Stimulated activated CD4-positive, alpha-beta T cell treated with anti-CD3 and anti-CD28 coated beads, Interleukin-2, amount 100 ng/mL, for 24 hours (primary cell): ENCODE measurements at places on chromosomes 4 and X.

- no peak for DNase-seq
Observed at GRCh38 chr4:118981171-118981838, 92.7 kb downstream of the SYNPO2 start.

DNA sequence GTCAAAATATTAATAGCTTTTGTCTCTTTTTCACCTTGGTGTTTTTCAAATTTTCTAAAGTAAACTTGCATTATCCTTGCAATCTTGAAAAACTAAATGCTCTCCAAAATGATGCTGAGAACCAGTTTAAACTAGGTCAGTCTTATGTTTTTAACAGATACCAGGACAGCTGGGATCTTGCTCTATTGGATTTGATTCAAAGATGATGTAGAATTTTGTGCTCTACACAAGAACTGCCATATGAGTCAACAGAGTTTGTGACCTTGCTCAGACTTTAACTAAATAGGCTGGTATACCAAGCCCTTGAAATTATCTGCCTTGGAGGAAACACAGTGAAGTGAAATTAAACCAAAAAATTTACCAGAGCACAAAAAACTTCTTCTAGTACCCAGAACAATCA lies 991.1 kb downstream of the STPG2 start:
- DNase-seq = no peak

DNA sequence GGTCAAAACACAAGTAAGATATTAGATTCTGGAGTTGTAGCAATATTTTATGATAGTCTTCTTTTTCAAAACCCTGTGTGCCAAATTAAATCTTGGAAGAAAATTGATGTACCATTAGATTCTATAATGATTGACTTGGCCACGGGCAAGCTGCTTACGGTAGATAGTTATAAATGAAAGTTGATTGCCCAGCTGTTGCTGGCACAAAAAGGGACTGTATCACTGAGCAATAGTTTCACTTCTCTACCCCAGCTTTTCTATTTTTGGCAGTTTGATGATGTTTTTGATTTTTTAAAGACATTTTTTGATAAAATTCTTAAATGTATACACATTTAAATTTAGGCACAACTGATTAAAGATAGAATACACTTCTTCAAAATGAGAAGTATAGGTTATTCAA lies 333.3 kb downstream of the TRAM1L1 start:
- no peak for DNase-seq

DNA sequence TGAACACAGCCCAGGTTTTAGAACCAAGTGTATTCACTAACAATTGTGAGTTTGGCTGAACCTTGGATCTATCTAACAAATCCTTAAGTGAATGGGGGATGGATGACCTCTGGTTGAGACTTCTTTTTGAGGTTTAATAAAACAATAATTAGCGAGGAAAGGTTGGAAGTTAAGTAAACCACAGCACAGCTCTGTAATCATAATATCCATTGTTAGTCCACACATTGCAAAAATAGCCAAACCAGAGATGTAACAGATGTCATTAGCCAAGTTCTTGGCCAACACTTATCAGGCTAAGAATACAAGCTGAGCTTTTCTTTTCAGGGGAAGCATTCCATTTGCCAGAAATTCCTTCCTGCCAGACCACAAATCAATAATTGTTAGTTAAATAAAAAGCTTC lies 59.1 kb downstream of the FREM3 start:
- no peak for DNase-seq

DNA sequence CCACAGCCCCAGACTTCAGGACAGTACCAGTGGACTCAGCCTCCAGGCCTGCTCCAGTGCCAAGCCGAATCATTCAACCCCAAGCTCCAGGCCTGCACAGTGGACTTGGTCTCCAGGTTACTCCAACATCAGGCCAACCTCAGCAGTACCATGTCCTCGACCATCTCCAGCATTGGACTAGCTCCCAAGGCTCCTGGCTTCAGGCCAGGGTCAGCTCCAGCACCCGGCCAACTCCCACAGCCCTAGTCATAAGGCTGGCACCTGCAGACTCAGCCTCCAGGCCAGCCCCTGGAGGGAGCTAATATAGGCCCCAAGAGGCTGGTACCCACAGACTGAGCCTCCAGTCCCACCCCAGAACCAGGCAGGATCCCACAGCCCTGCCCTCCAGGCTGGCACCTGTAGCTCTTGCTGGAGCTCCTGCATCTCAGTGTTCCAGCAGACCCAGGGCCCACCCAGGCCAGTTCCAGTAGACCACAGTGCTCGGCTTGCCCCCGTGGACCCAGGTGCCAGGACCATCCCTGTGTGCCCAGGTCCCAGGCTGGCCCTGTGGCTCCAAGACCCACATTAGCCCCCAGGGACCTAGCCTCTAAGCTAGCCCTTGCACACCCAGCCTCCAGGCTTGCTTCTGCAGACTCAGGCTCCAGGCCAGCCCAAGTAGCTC lies 25.6 kb downstream of the ZMAT1 start:
- no peak for DNase-seq

DNA sequence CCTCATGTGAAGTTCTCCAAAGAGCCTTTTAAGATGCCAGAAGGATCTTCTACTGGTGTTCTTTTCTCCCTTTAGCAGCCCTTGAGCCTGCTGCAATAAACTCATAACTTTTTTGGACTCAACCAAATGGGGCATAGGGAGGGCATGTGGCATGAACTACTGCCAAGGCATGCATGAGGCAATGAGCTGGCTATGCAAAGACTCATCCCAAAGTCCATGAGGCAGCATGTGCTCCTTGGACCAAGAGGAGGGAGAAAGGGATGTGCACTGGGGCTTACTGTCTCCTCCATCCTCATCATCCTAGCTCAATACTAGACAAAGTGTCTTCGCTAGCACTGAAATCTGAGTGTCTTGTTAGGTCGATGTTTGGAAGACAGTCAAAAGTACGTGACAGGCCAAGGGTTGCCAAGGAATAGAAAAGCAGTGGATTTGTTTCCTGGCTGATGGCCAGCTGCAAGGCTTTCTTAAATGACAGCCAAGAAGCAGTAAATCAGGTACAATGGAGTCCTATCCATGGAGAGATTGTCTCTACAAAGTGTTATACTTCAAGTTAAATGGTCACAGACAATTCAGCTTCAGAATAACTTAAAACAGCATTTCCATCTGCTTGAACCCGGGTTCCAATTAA lies 44.5 kb upstream of the ATXN3L start:
- no peak for DNase-seq

DNA sequence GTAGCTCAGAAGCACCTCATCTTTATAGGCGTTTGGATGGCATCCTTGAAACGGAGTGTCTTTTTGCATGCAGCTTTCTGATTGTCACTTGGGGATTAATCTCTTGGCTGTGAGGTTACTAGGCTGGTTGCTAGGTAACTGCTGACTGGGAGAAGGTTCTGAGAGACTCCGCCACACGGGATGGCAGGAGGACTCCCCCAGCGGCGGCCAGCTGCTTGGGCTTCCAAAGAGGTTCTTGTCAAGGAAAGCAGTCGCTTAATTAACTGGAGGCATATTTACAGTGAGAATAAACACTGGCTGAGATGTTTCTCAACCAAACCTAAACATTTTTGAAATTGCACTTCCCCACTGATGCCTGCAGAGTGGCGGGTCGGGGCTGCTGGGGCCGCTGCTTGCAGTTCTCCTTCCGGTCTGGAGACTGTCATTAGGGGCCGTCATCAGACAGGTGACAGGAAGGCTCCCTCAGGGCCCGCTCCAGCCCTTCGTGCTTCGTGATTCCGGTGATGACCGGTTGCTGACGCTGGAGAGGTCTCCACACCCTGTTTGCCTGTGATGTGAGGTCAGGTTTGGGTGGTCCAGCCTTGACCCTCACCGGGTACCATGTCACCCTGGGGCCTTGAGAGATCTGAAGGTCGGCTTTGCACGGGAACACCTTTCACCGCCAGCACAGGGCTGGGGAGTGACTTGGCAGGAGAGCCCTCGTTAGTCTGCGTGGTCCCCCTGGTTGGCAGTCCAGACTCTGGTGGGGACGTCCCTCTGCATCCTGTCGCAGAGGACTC lies 9.1 kb downstream of the NSG1 start:
- DNase-seq = no peak

- no peak for DNase-seq
Observed at GRCh38 chr4:12445711-12446235, 1017.1 kb upstream of the HS3ST1 start.

DNA sequence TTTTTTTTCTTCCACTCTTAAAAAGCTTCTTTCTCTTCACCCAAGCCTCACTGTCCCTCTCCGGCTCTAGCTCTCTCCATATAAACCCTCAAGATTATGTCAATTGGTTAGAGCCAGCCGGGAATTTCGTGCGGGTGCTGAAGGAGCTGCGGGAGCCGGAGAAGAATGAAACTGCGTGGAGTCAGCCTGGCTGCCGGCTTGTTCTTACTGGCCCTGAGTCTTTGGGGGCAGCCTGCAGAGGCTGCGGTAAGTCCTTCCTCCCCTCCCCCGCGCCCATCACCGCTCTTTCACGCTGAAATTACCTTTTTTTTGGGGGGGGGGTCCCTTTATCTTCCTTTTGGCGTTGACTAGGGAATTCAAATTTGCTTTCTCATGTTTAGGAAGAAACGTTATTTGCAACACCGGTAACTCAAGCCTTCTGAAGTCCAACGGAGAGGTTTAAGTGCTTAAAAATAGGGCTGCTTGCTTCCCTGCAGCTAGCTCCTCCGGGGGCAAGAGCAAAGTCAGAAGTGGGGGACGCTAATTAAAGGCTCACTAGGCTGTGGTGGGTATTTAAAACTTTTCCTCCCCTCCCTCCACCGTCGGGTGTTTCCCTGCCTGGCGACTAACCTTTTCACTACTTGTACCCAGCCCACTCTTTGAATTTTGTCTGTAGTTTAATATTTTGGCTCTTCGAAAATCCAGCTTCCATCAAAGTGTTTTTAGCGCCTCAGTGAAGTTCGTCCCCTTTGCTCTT lies 491 bp downstream of the COL4A5 start:
- no peak for DNase-seq

GRCh38 chr4:136575146-136575545 lies 957.1 kb downstream of the PCDH18 start:
- DNase-seq = no peak

DNA sequence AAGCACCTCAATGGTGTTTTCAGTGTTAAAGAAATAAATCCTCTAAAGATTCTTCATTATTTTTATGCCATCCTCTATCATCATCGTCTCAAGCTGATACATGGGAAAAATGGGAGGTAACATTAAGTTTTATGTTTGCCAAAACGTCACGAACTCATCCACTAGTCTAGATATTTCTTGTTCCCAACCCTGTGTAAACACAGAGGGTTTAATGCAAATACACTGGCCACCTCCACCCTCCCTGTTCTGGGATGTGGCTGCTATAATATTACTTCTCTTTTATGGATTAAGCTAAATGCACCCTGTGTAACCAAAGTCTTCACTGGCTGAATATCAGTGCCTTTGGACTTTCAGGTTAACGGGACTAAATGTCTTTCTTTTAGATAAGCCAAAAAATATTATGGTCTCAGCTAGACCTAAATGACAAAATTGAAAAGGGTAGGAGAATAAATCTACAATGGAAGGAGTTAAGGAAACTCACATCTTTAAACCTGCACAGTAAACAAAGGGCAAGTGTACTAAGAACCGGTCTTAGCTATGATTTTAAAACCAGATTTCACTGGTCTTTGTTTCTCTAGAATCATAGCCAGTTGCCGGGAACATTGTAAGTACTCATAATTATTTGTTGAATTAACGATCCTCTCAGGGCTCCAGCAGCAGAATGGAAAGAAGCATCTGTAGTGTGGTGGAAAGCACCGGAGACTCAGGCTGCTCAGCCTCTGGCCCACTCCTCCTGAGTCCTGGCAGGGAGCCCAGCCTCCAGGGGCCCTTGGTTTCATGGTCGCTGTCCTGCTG lies 103.5 kb upstream of the NOCT start:
- DNase-seq = no peak

GRCh38 chrX:56812515-56813105 lies 83.6 kb downstream of the NBDY start:
- DNase-seq = peak; percentile 28

DNA sequence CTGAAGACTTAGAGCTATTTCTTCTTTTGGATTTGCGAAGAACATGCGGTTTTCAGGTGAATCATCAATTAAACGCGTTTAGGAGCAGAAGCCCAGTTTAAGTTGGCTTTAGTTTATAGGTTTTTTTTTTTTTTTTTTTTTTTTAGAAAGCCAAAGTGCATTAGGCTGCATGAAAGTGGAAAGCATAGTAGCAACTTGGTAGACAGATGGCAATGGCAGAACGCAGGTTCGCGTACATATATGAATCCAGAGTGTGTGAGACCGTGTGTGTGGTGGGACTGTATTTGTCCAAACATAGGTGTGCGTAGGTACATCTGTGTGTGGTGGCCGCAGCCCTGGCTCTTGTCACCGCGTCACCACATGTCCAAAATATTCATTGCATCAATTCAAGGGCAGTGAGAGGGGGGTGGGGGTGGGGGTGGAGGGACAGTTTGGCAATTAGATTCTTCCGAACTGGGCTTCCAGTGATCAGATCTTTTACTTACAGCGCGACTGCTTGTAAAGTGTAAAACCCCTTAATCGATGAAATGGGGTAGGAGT lies 901 bp downstream of the JADE1 start:
- DNase-seq = peak; percentile 41

GRCh38 chr4:143482840-143483239 lies 30.7 kb upstream of the SMARCA5 start:
- DNase-seq = no peak

GRCh38 chr4:5889002-5889696 lies 3.7 kb downstream of the CRMP1 start:
- DNase-seq = no peak

DNA sequence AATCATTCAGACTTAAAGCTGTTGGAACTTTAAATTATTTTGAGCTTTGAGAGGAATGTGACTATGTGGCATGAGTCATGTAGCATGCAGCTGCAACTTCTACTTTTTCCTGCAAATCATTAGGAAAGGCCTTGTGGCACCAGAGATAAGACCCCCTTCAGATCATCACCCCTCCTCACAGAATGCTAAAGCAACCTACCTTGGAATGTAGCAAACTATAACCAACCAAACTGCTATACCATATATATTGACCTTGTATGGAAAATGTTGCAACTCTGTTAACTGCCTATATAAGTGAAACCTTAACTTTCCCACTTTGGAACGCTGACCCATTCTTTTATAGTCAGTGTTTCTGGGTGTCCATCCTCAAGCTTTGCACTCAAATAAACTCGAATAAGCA lies 32.0 kb downstream of the ATXN3L start:
- no peak for DNase-seq

- no peak for DNase-seq
Observed at GRCh38 chr4:43251841-43252240, 359.3 kb downstream of the GRXCR1 start.

DNA sequence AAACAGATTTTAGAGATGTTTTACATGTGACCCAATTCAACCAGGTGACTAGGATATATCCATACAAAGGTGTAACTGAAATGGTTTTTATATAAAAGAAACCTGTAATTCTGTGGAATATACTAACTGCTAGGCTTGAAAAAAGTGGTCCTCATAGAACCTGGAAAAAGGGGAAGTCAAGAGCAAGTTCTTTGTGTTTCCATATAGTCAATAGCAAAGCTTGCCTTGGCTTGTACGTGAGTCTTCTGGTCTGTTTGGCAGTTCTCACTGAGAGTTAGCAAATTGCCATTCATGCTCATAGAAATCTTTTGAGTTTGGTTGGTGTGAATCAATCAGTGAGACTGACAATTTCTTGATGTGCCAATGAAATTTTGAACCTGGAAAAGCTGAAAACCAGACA lies 79.4 kb upstream of the SMIM10 start:
- no peak for DNase-seq
